A549 treated with DMSO at 1 μM for 4 hours (cell line): ENCODE measurements at places on chromosomes 4 and X. TPM values are rescaled to one million over a fixed set of nuclear protein-coding genes. Genes with fewer than 3 reads are reported as not detected.

Gene PABPC1L2A
- not detected in 5 replicates for total RNA-seq

Gene VCX3B
- total RNA-seq: not detected in 5 replicates

Gene VSIG4
- not detected in 5 replicates for total RNA-seq

Gene TAF7L
- total RNA-seq: 0.08 to 0.15 TPM (median 0.13 TPM) in 5 replicates

Gene CXXC4
- 0.02 to 0.05 TPM (median 0.03 TPM) in 3 of 5 replicates, not detected in the others for total RNA-seq

Gene TCP11X2
- total RNA-seq: not detected in 5 replicates

Gene CPZ
- total RNA-seq: 0.26 to 0.54 TPM (median 0.33 TPM) in 5 replicates

Gene CHIC1
- 4.9 to 6.2 TPM (median 5.9 TPM) in 5 replicates for total RNA-seq

Gene PDS5A
- 21.8 to 34.6 TPM (median 31.8 TPM) in 5 replicates for total RNA-seq

Gene GABRQ
- 0.22 to 0.27 TPM (median 0.24 TPM) in 5 replicates for total RNA-seq

Gene IQCM
- total RNA-seq: not detected in 5 replicates

Gene TEX28
- not detected in 5 replicates for total RNA-seq

Gene LONRF3
- total RNA-seq: 3.2 to 4.9 TPM (median 4.2 TPM) in 5 replicates

Gene PDGFRA
- 0.38 to 0.96 TPM (median 0.66 TPM) in 5 replicates for total RNA-seq

Gene CXCL1
- total RNA-seq: 13.1 to 17.1 TPM (median 15.9 TPM) in 5 replicates

Gene SPOCK3
- total RNA-seq: 0.07 to 0.10 TPM (median 0.07 TPM) in 3 of 5 replicates, not detected in the others

Gene LIAS
- 10.6 to 11.7 TPM (median 11.2 TPM) in 5 replicates for total RNA-seq

Gene DCAF12L2
- 0.13 to 0.21 TPM (median 0.16 TPM) in 4 of 5 replicates, not detected in the other for total RNA-seq

Gene CDS1
- total RNA-seq: 0.71 to 1.2 TPM (median 0.84 TPM) in 5 replicates

Gene FAAH2
- 0.05 to 0.36 TPM (median 0.10 TPM) in 3 of 5 replicates, not detected in the others for total RNA-seq

Gene IL3RA
- 0.10 to 0.42 TPM (median 0.21 TPM) in 5 replicates for total RNA-seq

Gene PNMA6A
- 4.3 to 5.3 TPM (median 4.8 TPM) in 5 replicates for total RNA-seq

Gene SHROOM2
- total RNA-seq: 0.24 to 0.33 TPM (median 0.28 TPM) in 5 replicates

Gene EDA2R
- total RNA-seq: 11.5 to 15.2 TPM (median 14.7 TPM) in 5 replicates

Gene TTC29
- total RNA-seq: 0.07 TPM in 1 of 5 replicates, not detected in the others

Gene COL4A6
- total RNA-seq: 15.4 to 18.3 TPM (median 17.5 TPM) in 5 replicates

Gene CLGN
- 4.8 to 6.7 TPM (median 5.2 TPM) in 5 replicates for total RNA-seq

Gene SMARCA5
- total RNA-seq: 22.0 to 28.2 TPM (median 24.5 TPM) in 5 replicates

Gene PPARGC1A
- 0.06 to 0.13 TPM (median 0.09 TPM) in 4 of 5 replicates, not detected in the other for total RNA-seq

Gene ANOS1
- 0.03 to 0.09 TPM (median 0.05 TPM) in 3 of 5 replicates, not detected in the others for total RNA-seq

Gene HTRA3
- 15.7 to 20.9 TPM (median 18.3 TPM) in 5 replicates for total RNA-seq

Gene TLR3
- 0.21 to 0.60 TPM (median 0.36 TPM) in 5 replicates for total RNA-seq

Gene RHOXF2B
- total RNA-seq: not detected in 5 replicates
